Naive thymus-derived CD8-positive, alpha-beta T cell (primary cell): ENCODE measurements at places on chromosomes 5 and 9. TPM values are rescaled to one million over a fixed set of nuclear protein-coding genes. Genes with fewer than 3 reads are reported as not detected.

SLC27A6 gene
- not detected for total RNA-seq

TICAM2 gene
- total RNA-seq, result 1.5 TPM

PKD2L2 gene
- not detected for total RNA-seq

ACSL6 gene
- total RNA-seq, result 40.0 TPM

SLC4A9 gene
- total RNA-seq, result not detected

TMEM215 gene
- total RNA-seq, result not detected

HTR1A gene
- not detected for total RNA-seq

NEUROG1 gene
- not detected for total RNA-seq

- DNase-seq, result no peak
These were observed 25.0 kb upstream of the C5orf47 start for GRCh38 chr5:173963867-173964441.

GRCh38 chr5:107532916-107533315 lies 137.8 kb downstream of the EFNA5 start:
- DNase-seq, result no peak

DNA sequence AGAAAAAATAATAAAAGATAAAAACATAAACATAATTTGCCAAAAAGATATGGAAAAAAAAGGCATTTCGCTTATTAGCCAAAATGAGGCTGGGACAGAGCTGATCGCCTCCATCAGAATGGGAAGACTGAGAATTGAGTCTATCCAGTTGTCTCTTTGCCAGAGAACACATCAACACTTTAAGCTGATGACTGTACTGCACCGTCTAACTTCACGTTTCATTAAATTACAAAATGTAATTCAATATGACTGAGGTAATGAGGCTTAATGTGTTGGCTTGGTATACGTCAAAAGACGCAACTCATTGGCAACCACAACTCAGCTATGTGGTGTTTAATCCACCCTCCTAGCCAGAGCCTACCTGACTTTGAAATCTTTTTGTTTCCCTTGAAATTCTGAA lies 462.7 kb upstream of the CD180 start:
- DNase-seq, result no peak

DNA sequence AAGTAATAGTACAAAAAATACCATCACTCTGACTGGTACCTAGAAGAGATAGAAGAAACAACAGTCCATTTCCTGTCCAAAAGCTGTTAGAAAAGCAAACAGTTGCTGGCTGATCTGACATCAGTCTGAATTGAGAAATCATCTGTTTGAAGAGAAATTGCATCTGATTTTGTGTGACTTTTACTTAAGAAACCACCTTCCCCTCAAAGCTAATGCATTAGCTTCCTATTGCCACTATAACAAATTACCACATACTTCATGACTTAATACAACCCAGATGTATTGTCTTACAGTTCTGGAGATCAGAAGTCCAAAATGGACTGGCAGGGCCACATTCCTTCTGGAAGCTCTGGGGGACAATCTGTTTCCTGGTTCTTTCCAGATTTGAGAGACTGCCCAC lies 385.9 kb upstream of the TLE4 start:
- no peak for DNase-seq

DNA sequence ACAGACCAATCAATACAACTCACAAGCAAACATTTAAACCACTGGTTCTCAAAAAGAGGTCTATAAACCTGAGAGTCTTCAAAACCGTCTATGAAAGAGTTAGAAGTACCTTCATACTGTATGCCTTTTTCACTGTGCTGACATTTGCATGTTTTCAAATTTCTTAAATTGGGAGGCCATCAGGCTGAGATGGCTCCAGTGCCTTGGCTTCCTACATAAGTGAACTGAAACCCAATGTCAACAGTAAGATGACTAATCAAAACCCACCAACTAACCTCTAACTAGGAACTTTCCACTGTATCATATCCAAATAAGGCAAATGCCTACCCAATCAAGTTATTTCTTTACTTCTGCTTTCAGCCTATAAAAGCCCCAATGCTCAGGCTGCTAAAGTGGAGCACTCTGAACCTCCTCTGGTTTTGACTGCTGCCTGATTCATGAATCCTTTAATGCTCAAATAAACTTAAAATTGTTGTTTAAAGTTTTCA lies 35.1 kb downstream of the FAM13B start:
- DNase-seq, result no peak

GRCh38 chr5:154202379-154203260 lies 12.1 kb downstream of the GALNT10 start:
- DNase-seq, result no peak

DNA sequence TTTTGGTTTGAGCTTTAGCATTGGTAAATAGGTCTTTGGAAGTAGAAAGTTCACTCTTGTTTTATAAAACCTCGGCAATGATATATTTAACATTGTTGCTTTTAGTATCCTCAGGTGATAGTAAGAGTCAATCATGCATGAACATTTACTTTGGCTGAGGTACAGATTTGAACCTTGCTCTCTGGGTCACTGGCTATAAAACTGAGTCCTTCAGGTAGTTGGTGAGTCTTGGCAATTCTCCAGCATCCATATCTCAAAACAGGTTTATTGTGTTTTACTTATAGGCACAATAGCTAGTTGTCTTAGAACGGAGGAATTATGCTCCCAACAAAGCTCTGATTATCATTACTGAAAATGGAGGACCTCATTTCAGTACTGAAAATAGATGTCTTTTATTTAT lies 75.1 kb downstream of the MAT2B start:
- DNase-seq, result no peak

DNA sequence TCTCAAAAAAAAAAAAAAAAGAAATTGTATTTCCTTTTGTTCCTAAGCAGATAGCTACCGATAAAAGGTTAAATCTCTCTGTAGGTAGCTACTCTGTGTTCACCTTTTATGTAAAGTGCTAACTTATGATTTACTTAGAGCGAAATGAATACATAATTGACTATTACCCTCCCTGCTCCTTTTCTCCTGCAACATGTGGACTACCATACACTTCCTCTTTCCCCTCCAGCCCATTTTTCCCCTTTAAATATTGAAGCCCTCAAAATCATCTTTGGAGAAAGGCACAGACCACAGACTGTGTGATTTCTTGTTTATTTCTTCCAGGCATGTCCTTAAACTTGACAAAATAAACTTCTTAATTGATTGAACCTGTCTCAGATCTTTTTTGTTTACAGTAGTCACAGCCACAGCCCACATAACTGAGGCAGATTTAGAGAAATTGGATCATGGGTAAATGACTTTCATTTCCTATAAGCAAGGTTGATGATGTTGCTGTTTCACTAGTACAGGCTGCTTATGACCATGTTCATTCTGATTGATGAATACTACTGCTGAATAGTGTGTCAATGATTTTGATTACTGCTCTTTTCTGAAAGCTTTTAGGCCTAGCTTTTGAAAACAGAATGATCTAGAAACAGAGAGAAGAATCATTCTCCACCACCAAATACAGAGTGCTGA lies 59.2 kb downstream of the PHAX start:
- DNase-seq, result no peak

DNA sequence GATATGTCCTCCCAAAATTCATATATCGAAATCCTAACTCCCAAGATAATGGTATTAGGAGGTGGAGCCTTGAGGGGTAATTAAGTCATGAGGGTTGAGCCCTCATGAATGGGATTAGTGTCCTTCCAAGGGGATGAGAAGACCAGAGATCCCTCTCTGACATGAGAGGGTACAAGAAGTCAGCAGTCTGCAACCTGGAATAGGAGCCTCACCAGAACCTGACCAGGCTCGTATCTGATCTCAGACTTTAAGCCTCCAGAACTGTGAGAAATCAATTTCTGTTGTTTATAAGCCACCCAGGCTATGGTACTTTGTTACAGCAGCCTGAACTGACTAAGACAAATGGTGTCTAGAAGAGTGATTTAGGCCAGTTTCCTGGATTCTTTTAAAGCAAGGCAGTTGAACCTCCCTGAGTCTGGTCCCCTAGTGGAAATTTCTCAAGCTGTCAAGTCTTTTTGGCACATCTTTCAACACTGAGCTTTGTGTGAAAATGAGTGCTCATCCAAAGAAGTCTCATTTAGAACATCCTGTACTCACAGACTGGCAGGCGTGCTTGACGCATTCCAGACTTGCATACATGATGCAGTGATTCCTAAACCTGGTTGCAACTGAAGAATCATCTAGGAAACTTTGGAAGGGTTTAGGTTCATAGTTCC lies 254.8 kb upstream of the PPP1R2B start:
- DNase-seq, result no peak

DNA sequence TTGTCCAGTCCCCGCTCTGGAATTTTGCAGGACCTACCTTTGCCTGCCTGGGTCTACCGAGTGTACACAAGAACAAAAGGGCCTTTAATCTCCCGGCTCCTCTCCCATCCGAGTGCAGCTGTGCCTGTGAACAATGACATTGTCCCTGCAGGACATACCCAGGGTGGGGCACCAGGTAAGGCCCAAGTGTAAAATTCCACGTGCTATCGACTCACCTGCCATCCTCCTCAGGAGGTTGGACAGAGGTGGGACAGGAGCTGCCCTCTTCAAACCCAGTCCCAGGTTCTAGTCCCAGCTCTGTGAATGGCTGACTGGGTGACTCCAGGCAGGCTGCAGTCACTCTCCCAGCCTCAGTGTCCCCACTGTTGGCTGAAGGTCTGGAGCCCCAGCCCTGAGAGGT lies 159.6 kb upstream of the ALDH1B1 start:
- no peak for DNase-seq

DNA sequence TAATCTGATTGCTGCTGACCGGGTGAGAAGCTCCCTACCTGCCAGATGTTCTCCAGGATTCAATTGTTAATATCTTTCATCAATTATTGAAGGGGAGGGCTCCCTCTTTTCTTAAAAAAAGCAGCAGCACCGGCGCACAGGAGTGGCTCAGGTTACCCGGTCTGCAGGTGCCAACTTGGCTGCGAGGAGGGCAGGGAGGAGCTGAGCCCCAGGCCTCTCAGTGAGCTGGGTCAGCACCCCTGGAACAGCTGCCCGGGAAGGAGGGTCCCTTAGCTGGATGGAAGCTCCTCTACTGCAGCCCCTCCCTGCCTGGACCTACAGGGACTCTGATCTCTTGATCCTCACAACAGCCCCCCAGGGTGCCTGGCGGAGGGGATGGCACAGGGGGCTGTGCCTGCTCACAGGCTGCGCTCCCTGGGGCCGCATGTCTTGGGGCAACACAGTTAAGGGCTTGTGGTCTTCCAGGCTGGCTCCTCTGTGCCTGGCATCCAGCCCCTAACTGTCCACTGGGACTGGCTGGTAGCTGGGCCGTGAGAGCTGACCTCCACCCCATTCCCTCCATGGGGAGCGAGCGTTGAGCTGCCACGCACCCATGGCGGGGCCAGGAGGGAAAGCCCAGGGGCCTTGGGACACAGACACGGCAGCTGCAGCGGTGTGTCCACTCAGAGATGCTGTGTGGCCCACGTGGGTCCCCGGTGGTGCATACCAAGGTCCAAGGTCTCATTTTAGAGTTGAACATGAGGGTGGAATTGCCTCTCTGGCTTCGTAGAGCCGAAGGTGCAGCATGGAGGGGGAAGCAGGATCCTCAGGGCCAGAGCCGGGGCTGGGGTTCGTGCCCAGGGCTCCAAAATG lies 28.6 kb upstream of the TMEM250 start:
- no peak for DNase-seq

DNA sequence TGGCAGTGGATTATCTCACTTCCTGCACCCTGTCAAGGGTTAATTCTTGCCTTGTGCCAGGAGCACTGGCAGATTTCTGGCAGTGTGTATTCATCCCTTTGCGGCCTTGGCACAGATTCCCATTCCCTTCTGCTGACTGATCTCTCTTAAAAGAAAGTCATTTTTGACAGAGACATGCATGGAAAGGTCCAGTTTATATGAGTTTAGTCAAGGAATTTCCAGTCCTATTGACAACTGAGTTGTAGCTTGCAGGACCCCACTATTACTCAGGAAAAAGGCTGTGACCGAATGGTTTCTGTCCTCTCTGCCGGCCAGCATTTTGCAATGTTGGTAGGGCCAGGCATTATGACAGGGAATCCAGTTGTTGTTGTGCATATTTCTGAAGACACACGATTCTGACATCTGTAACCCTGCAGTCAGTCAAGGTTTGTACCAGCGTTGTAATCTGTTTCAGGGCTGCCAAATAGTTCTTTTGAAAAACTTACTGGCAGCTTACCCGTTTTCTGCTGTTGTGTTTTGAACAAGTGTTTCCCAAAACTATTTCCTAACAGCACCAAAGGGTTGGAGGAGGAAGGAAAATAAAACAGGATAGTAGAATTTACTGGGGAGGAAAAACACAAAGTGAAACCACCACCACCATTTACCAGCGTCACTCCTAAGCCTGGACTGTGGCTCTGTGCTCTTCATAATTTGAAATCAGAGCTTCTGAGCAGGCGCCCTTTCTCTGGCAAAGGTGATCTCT lies 243.4 kb upstream of the KLF4 start:
- no peak for DNase-seq

DNA sequence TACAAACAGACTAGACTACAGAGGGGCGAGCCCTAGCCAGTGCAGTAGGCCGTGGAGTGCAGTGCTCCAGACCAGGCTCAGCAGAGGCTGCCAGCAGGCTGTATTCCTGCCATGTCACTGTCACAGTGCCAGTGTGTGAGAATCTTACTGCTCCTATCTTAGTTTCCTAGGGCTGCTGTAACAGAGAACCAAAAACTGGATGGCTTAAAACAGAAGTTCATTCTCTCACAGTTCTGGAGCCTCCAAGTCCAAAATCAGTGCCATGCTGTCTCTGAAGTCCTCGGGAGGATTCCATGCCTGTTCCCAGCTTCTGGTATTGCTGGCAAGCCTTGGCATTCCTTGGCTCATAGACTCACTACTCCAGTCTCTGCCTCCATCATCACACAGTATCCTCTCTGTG lies 75.0 kb upstream of the SAP30L start:
- no peak for DNase-seq

DNA sequence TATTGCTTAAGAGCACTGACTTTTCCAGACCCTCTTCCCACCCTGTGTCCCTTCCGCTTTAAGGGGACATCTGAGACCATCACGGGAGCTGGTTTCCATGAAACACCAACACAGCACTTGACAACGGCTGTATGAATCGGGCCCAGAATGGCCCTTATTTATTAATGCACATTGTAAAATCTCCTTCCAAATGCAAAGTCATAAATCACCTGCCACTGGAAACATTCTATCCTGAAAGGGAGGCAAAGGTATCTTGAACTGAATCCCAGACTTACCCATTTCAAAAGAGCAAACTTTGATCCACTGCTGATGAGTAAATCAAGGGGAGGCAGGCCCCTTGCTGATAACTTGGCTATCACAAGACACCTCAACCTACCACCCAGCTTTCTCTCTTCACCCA lies 37.4 kb downstream of the SHB start:
- no peak for DNase-seq

DNA sequence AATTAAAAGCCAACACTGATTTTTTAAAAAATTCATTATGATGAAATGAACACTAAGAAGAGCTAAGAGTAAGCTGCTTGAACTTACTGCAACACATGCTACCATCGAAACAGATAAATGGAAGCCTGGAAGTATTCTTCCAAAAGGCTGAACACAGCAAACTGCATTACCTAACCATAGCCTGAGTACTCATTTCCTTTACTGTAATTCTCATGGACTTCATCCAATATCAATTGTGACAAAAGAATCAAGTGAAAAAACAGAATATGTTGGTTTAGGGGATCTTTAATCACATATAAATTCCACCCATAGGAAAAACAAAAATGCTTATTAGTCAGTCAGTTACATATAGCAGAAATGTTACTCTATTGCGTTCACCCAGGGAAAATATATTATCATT lies 68.5 kb downstream of the DROSHA start:
- no peak for DNase-seq

GRCh38 chr5:118956727-118957126 lies 31.6 kb downstream of the DTWD2 start:
- DNase-seq, result no peak
